ENCODE measurements at places on chromosomes 1 and 21.

DNA sequence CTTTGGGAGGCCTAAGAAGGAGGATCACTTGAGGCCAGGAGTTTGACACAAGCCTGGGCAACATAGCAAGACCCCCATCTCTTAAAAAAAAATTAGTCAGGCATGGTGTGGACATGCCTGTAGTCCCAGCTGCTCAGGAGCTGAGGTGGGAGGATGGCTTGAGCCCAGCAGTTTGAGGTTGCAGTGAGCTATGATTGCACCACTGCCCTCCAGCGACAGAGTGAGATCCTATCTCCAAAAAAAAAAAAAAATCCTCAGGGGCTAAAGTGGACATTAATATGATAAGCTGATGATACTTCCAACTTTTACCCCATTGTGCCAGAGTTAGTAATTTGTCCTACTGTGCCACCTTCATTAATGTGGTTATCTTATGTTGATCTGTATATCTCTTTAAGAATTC is 327.8 kb upstream of the FMN2 start:
- DNase-seq = no peak

GRCh38 chr1:50701706-50702317 is 258.3 kb downstream of the FAF1 start:
- no peak for DNase-seq

GRCh38 chr1:245807306-245807705 is 652.5 kb downstream of the KIF26B start:
- DNase-seq = no peak

- DNase-seq = no peak
Measured at GRCh38 chr1:86950712-86951419, 36.4 kb downstream of the HS2ST1 start.

- DNase-seq = no peak
Measured at GRCh38 chr1:186325239-186325638, 49.8 kb downstream of the TPR start.

DNA sequence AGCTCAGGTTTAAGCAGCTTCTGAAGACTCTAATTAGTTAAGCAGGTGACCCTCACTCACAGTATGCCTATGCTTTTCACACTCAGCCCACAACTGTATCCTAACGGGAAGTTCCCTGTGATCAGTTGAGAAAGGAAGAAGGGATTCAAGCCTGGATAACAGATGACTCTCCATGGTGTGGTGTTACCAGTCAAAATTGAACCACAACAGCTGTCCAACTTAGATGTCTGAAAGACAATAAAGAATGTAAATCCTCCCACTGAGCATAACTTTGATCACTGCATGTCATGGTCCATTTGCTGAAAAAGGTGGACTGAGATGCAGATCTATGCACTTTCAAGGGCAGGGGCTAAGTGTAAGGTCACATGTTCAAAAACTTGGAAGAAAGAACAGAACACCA is 32.3 kb upstream of the DIPK1A start:
- DNase-seq = no peak

- no peak for DNase-seq
Measured at GRCh38 chr1:219460896-219461815, 151.7 kb downstream of the ZC3H11B start.

GRCh38 chr1:156083800-156084790 is 1.8 kb upstream of the MEX3A start:
- no peak for DNase-seq

DNA sequence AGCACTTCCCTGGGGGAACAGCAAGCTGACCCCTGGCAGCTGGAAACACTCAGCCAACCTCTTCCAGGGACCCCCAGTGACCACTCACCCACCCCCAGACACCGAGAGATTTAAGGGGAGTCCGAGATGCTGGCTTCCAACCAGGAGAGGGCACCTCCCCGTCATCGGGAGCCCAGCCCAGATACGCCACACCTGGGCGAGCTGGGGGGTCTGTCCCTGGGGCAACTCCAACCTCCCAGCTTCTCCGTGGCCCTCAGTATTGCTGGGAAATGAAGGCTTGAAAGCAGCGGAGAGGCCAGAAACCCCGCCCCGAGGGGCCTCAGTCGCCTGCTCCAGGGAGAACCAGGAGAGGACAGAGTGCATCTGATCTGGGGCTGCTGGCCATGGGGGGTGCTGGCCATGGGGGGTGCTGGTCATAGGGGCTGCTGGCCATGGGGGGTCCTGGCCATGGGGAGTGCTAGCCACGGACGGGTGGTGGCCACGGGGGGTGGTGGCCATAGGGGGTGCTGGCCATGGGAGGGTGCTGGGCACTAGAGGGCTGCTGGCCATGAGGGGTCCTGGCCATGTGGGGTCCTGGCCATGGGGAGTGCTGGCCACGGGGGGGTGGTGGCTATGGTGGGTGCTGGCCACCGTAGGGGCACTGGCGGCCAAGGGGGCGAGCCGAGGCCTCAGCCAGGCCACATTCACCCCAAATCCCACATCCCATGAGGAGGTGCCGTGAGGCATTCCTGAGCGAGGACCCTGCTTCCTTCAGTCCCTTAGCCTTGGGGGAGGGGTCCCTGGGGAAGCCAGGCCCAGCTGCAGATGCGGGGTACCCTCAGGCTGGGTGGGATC is 61.5 kb upstream of the TTC34 start:
- no peak for DNase-seq

- no peak for DNase-seq
Measured at GRCh38 chr1:175145899-175146528, 46.6 kb downstream of the KIAA0040 start.

DNA sequence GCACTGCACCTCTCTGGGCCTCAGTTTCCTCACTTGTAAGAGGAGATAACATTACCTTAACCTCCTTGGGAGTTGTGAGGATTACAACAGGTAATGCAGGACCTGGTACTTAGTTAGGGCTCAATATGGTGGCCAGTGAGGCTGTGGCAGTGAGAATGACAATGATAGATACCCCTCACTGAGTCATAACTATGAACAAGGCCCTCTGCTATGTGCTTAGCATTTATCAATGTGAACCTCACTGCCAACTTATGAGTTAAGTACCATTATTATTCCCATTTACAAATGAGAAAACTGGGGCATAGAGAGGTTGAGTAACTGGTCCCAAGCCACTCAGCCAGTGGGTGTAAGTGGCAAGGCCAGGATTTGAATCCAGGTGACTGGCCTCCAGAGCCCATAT is 64.4 kb downstream of the HMGB4 start:
- DNase-seq = no peak

- DNase-seq = no peak
Measured at GRCh38 chr21:29077651-29078090, 4.2 kb upstream of the CCT8 start.

DNA sequence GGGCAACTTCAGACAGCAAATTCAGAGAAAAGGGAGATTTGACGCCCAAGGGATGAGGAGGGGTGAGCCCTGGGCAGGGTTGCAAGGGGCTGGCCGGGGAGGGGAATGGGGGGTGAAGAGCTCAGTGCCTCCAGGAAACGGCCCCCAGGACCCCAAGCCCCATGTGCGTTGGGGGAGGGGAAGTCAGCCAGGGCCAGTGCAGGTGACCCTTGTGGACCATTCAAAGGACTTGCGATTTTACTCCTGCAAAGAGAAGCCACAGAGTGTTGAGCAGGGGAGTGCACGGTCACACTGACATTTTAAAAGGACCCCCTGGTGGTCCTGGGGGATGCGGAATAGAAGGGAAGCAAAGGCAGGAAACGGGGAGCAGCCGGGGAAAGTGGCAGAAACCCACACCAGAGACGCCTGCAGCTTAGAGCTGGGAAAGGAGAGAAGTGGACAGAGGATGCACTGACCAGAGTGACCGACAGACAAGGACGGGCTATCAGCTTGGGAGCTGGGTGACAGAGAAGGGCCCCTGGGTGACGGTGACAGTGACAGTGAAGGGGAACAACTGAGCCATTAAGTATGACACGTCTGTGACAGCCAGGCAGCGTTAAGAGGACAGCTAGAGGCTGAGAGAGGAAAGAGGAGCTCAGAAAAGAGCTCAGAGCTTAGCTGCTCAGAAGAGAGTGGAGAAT is 54.0 kb upstream of the TMEM51 start:
- no peak for DNase-seq

DNA sequence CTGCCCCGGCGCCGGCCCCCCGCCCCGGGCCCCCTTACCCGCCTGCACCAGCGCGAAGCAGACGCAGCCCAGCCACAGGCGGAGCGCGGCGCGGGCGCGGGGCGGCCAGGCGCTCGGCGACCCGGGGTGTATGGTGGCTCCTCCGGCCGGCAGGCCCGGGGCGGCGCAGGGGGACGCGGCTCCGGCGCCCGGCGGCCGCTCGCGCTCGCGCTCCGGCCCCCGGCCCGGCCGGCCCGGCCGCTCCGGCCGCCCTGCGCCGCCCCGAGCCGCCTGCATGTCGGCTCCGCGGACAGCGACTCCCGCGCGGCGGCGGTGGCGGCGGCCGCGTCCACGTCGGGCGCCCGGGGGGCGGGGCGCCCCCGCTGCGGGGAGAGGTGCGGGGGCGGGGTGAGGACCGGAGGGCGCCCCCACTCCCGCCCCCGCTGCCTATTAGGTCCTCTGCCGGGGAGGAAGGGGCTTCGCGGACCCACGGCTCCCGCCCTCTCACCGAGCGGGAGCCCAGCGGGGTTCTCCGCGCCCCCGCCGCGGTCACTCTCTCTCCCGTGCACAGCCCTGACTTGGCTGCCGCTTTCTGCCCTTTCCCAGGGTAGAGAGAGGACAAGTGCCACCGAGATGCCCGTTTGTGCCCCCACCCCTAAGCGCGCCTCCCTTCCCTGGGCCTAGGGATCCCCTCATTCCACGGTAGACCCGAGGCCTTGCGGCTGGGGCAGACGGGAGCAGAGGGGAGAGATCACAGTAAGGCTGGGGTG is at the start of gene FNDC5:
Gene FNDC5 (minus strand): TSS at position 298 of the 749 bp plus-strand sequence.
- DNase-seq = no peak

DNA sequence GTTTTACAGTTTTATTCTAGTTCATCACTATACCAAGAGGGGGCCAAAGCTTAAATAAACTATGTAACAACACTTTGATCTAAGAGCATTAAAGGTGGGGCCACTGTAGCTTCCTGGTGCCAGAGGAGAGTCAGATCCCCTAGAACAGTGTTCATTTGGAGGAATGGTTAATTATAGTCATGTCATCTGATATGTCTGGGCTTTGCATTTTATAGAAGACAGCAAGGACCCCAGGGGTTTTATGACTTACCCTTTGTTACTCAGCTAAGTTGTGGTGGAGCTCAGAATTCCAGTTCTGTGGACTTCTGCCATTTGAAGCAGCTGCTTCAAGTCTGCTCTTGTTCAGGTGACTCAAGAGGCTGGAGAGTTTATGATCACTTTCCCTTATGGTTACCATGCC is 16.7 kb downstream of the KDM4A start:
- no peak for DNase-seq

- DNase-seq = no peak
Measured at GRCh38 chr1:35047188-35047858, 15.6 kb upstream of the ZMYM6 start.
